Aorta (tissue), 5 donors: ENCODE measurements at places on chromosomes 16 and 17. TPM values are rescaled to one million over a fixed set of nuclear protein-coding genes. Genes with fewer than 3 reads are reported as not detected.

Gene ACSM2A
- not detected for total RNA-seq

Gene TBC1D3G
- total RNA-seq: not detected

Gene UMOD
- not detected for total RNA-seq

Gene AGRP
- not detected for total RNA-seq

Gene CACNG4
- total RNA-seq: not detected

Gene KRTAP2-1
- not detected for total RNA-seq

Gene KRT36
- total RNA-seq: not detected

Gene CMTM3
- 49.1 TPM for total RNA-seq

Gene SCGB1C2
- not detected for total RNA-seq

Gene TBC1D3C
- total RNA-seq: not detected

Gene ATP2A3
- 32.1 TPM for total RNA-seq

Gene KRT28
- total RNA-seq: not detected

Gene PTGES3L
- 6.6 TPM for total RNA-seq

Gene LITAFD
- not detected for total RNA-seq

Gene ALOX12
- total RNA-seq: not detected

Gene MYH13
- not detected for total RNA-seq

Gene CENPN
- total RNA-seq: 4.4 TPM

Gene CTRB2
- 9.1 TPM for total RNA-seq

Gene SEPTIN12
- not detected for total RNA-seq

Gene SGCA
- total RNA-seq: 92.7 TPM

Gene SLC47A1
- total RNA-seq: 5.7 TPM

Gene CCDC200
- total RNA-seq: not detected

Gene SLC5A11
- total RNA-seq: not detected

Gene PIRT
- total RNA-seq: 0.18 TPM

Gene CLEC3A
- not detected for total RNA-seq

Gene HERPUD1
- total RNA-seq: 173 TPM

Gene CD7
- 2.6 TPM for total RNA-seq

Gene WNT3
- 0.96 TPM for total RNA-seq

Gene TBC1D3L
- total RNA-seq: 7.1 TPM

Gene PSMC5
- total RNA-seq: 81.1 TPM

Gene VTN
- 1.5 TPM for total RNA-seq
